ENCODE measurements at places on chromosomes 7 and 10. TPM values are rescaled to one million over a fixed set of nuclear protein-coding genes. Genes with fewer than 3 reads are reported as not detected.

Gene ITIH5
- 8.4 TPM for total RNA-seq

Gene C10orf67
- total RNA-seq = not detected

Gene LRRN3
- 18.5 TPM for total RNA-seq

Gene PNLIPRP1
- total RNA-seq = not detected

Gene CPEB3
- 3.2 TPM for total RNA-seq

Gene PRKCQ
- 1.4 TPM for total RNA-seq

DNA sequence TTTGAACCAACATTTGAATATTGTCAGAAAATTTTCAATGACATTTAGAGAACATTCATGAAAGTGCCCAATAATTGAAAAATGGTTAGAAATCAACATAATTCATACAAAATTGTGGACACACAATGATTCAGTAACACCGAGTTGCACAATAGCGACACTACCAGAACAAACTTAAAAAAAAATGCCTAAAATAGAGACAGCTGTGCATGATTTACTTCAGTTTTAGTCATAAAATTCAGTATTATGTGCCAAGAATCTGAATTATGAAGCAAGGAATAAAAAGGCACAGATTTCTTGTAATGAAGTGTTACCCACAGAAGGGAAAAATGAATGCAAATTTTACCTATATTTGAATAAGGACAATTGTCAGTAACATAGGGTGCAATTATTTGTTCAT, 396.0 kb downstream of the SEMA3D start:
- no peak for DNase-seq
- no peak overlapping the region for H3K27ac ChIP-seq
- no peaks in the 10 kb centered on the region for H3K27me3 ChIP-seq

DNA sequence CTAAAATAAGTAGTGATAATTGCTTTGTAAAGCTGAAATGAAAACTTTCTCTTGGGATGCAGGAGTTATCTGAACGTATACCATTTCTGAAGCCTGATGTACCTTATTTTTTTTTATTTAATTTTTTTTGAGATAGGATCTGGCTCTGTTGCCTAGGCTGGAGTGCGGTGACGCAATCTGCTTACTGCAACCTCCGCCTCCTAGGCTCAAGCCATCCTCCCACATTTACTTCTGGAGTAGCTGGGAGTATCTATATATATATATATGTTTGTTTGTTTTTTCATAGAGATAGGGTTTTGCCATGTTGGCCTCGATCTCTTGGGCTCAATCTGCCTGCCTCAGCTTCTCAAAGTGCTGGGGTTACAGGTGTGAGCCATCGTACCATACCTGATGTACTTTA, 2.4 kb downstream of the PMPCB start:
- DNase-seq = no peak
- peaks cover 7% of the 10 kb centered on the region for H3K4me1 ChIP-seq
- H3K4me3 ChIP-seq = no peak overlapping the region
- no peaks in the 10 kb centered on the region for H3K27me3 ChIP-seq

- no peaks in the 10 kb centered on the region for H3K36me3 ChIP-seq
- no peak overlapping the region for H3K4me3 ChIP-seq
- DNase-seq = no peak
- no peaks in the 10 kb centered on the region for H3K4me1 ChIP-seq
Measured at GRCh38 chr7:87226495-87226894, 7.0 kb upstream of the TMEM243 start.

DNA sequence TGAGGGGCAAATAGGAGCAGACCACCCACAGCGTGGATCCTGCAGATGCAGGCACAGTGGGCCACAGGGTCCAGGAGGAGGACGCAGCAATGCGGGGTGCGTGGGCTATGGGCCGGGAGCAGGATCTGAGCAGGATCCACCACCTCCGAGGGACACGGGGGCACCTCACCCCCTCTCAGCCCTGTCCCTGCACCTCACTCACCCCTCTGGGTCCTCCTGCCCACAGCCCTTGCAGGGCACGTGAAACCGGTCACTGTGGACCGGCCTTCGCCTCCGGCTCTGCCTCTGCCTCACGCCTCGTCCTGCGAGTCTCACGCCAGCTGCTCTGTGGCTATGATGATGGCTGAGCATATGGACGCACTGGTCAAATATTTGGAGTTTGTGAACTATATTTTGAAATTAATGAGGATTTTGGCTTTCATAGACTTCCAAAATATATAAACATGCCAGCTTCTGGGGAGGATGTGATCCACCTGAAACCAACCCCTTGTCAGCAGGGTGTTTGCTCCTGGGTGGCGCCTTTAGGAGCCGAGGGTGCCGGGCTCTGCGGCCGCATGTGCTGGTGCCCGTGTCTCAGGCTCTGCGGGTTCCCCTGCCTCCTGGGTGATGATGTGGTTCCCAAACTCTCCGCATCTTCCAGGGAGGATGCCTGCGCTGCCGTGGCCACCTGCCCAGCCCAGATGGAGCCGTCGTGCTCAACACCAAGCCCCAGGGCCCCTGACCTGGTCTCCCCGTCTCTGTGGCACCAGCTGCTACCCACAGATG, 11.3 kb upstream of the ADGRA1 start:
- no peaks in the 10 kb centered on the region for H3K4me1 ChIP-seq
- H3K36me3 ChIP-seq = no peaks in the 10 kb centered on the region
- DNase-seq = no peak
- H3K27me3 ChIP-seq = no peaks in the 10 kb centered on the region
- no peak overlapping the region for H3K4me3 ChIP-seq

DNA sequence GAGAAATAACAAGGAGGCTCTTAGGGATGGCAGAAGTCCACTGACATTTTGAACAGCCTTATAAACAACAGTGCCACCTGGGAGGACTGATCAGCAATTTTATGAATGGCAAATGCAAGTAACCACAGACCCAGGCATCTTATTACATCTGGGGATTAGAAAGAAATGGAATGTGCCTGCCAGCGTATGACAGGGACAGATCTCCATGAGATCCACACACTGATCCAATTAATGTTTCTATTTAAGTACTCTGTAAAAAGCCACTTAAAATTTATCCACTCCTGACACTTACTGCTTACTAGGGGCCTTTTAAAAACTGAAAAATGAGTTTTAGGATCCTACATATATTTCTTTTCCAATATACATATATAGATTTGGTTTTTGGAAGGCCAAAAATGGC, 28.6 kb downstream of the PARD3 start:
- no peak overlapping the region for H3K27ac ChIP-seq
- no peaks in the 10 kb centered on the region for H3K27me3 ChIP-seq
- H3K4me1 ChIP-seq = peaks cover 7% of the 10 kb centered on the region
- no peaks in the 10 kb centered on the region for H3K36me3 ChIP-seq
- H3K4me3 ChIP-seq = no peak overlapping the region

DNA sequence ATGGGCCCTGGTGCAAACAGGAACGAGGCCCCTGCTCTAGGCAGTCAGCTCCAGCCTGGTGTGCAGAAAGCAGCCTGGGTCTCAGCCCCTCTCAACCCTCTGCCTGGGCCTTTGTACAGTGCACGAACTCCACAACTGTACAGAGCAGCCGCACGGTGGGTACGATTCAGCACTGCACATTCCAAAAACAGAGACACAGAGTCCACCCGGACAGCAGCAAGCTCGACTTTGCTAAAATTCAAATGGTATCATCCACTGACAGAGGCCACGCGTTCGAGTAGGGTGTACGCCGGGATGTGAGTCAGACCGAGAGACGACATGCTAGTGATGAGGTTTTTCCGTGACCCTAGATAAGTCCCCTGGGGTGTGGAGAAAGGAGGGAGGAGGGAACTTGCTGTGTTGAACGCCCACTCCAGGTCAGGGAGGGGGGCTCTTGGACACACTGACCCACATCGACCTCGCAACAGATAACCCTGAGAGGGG, 65.6 kb upstream of the PDGFA start:
- DNase-seq = no peak
- no peak overlapping the region for H3K27ac ChIP-seq
- no peaks in the 10 kb centered on the region for H3K27me3 ChIP-seq
- no peaks in the 10 kb centered on the region for H3K4me1 ChIP-seq
- no peak overlapping the region for H3K4me3 ChIP-seq
- H3K36me3 ChIP-seq = no peaks in the 10 kb centered on the region

GRCh38 chr7:134685250-134685649, 38.6 kb downstream of the BPGM start:
- H3K4me3 ChIP-seq = no peak overlapping the region
- H3K36me3 ChIP-seq = no peaks in the 10 kb centered on the region
- DNase-seq = no peak

Measured in uterus (tissue), 4 donors.